ENCODE measurements at places on chromosomes 2 and 18. TPM values are rescaled to one million over a fixed set of nuclear protein-coding genes. Genes with fewer than 3 reads are reported as not detected.

Gene XIRP2
- total RNA-seq: not detected

Gene PLCD4
- 4.0 TPM for total RNA-seq

Gene ANKRD36B
- 11.6 TPM for total RNA-seq

Gene MREG
- total RNA-seq: 3.5 TPM

Gene GTF2A1L
- 0.24 TPM for total RNA-seq

Gene PIEZO2
- total RNA-seq: 2.1 TPM
